CD4-positive, alpha-beta T cell treated with Interleukin-1 beta for 1 hour (primary cell): ENCODE measurements at places on chromosomes 11 and 22.

DNA sequence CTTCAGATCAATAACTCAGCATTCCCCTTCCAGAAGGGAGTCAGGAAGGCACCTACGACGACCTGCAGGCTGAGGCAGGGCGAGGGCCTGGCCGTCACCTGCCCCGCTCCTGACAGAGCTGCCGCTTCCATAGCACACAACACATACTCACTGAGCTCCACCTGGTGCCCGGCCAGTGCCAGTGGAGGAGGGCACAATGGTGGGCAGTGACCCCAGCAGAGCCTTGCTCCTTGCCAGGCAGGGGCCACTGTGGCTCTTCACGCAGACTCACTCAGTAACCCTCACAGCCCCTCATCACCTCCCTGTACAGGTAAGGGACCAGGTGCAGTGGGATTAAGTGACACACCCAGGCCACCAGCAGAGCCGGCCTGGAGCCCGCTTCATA is 24.6 kb downstream of the LRFN4 start:
- DNase-seq = no peak

DNA sequence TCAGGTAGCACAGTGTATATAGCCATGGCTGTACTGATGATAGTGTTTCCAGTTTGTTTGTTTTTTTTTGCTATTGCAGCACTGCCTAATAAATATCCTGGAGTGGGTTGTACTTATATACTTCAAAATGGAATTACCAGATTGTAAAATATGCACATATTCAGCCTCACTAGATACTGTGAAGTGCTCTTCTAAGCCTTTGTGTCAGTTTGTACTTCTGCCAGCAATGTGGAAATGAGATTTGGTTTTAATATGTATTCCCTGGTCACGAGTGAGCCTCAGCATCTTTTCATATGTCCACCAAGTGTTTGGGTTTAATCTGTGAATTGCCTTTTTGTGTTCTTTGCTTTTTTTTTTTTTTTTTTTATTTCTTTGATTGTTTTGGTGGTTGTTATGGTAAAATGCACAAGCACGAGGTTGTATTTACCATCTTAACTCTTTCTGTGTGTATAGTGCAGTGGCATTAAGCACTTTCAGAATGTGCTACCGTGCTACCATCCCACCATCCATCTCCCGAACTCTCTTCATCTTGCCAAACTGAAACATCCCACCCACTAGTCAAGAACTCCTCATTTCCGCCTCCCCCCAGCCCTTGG is 34.9 kb downstream of the ST3GAL4 start:
- DNase-seq = no peak

DNA sequence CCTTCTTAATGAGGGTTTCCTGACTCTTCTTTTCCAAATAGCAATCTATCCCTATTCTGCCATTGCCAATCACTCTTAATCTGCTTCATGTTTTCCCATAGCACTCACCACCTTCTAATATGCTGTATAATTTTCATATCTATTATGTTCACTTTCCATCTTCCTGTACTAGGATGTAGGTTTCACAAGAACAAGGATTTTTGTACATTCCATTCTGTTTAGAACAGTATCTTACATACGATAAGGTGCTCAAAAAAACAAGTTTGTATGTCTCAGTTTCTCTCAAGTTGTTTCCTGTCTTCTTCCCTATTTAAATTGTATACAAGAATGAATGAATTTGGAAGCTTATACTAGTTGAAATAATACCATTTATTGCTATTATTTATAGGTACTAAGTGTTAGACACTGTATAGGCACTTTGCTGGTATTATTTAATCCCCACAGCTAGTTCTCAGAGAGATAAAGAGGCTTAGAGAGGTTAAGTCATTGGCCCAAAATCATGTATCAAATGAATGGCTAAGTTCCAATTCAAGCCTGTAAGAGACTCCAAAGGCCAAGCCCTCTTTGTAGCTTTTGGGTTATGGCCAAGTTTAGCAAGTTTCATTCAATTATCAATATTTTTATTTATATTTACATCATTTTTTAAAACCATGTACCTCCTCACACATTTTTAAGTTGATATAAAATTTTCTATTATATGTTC is 134.7 kb downstream of the PAX6 start:
- no peak for DNase-seq

GRCh38 chr22:29886596-29886995 is 3.6 kb downstream of the MTMR3 start:
- no peak for DNase-seq

- DNase-seq = no peak
These were observed 34.7 kb downstream of the MMP20 start for GRCh38 chr11:102590276-102591049.

GRCh38 chr11:92707173-92707619 is 262.3 kb upstream of the MTNR1B start:
- no peak for DNase-seq

GRCh38 chr11:78290293-78291176 is 101.8 kb downstream of the USP35 start:
- peak; percentile 63 for DNase-seq

GRCh38 chr11:128448200-128448886 is 139.0 kb downstream of the ETS1 start:
- DNase-seq = no peak

- DNase-seq = no peak
These were observed 14.1 kb downstream of the KBTBD3 start for GRCh38 chr11:106063009-106063408.

GRCh38 chr11:57405271-57405860 is 14.9 kb upstream of the PRG2 start:
- no peak for DNase-seq

DNA sequence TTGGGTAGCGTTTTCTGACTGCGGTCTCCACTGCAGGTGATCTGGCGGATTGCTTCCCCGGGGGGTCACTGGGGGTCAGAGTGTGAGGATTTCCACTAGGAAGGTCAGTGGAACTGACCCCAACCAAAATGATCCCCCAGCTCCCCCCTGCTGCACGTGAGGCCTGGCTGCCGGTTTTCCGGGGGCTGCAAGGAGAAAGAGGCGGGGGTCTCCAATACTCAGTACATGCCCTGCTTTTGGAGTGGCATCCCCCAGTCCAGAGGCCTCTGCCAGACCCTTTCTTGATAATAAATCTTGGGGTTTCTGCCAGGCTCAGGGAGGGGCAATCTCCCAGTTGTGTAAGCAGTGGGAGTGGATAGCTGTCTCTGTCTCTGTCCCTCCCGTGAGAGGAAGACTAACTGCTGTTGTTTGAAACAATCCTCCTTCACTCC is 71.5 kb upstream of the RTL6 start:
- DNase-seq = no peak
